ENCODE measurements at places on chromosomes 5 and 9. TPM values are rescaled to one million over a fixed set of nuclear protein-coding genes. Genes with fewer than 3 reads are reported as not detected.
A peak's percentile ranks its signal among the peaks of the same experiment; 100 is the strongest.

DNA sequence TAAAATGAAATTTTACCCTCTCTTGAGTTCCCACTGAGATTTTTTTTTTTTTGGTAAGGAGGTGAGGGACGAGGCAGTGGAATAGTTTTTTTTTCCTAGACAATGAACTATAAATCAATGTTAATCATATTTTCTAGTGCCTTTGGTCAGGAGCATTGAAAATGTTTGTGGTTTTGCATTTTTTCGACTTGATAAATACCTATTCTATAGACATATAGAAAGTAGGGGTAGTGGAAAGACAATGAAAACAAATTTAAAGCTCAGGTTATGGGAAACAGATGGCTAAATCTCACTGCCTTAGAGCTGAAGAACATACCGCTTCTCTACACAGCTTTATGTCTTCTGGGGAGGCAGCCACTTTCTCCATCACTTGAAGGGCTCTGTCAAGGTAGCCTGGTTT lies 94.3 kb downstream of the MRPS27 start:
- no peak overlapping the region for H3K4me3 ChIP-seq
- DNase-seq, result no peak
- no peaks in the 10 kb centered on the region for H3K27me3 ChIP-seq
- peaks cover 8% of the 10 kb centered on the region for H3K36me3 ChIP-seq
- no peak overlapping the region for H3K27ac ChIP-seq
- no peaks in the 10 kb centered on the region for H3K4me1 ChIP-seq

GRCh38 chr9:87622923-87623322 lies 103.0 kb upstream of the CTSL start:
- no peak overlapping the region for H3K27ac ChIP-seq
- no peaks in the 10 kb centered on the region for H3K36me3 ChIP-seq
- no peaks in the 10 kb centered on the region for H3K27me3 ChIP-seq

Gene RFX3
- 24.8 TPM for total RNA-seq

GRCh38 chr5:91849069-91849468 lies 466.0 kb upstream of the ARRDC3 start:
- no peak overlapping the region for H3K27ac ChIP-seq
- DNase-seq, result peak; percentile 20
- peaks cover 5% of the 10 kb centered on the region for H3K4me1 ChIP-seq
- no peaks in the 10 kb centered on the region for H3K27me3 ChIP-seq

Gene MYMK
- not detected for total RNA-seq

Gene SYK
- not detected for total RNA-seq

Measured in neural progenitor cell (in vitro differentiated cells).